NCI-H1105 treated with DMSO at 0.1 percent for 48 hours (cell line): ENCODE measurements at places on chromosomes 16 and 17.

DNA sequence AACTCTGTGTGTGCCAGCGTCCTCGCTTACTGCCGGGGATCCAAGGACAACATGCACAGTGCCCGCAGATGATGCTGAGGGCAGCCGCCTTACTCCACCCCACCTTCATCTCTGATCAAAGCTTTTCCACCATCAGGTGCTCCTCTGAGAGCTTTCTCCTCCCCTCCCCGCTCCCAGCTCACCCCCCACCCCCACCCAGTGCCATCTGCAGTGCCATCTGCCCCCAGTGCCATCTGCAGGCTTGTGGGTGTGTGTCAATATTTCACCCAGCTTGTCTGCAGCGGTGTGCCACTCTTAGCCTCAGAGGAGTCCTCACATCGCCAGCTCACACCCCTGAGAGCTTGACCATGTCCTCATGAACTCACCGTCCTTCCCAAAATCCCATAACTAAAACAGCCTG lies 98.2 kb upstream of the NOL11 start:
- no peak for DNase-seq

DNA sequence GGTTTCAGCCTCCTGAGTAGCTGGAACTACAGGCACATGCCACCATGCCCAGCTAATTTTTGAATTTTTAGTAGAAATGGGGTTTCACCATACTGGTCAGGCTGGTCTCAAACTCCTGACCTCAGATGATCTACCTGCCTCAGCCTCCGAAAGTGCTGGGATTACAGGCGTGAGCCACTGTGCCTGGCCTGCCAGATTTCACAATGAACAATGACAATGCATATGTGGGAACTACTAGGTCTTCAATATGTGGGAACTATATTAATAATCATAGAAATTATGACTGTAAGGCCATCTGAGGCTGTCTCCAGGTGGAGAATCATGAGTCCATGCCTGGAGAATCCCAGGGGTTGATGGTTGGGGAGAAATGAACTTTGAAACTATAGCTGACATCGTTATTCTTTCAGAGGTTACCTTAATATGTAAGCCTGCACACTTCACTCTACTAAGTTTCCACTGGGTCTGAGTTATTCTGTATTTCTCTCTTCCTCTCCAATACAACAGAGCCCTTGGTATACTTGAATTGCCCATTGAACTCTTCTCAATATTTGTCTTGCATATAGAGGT lies 7.2 kb upstream of the DRC7 start:
- no peak for DNase-seq

- no peak for DNase-seq
Measured at GRCh38 chr16:74700116-74700437, 585 bp downstream of the MLKL start.

GRCh38 chr17:49656247-49656646 lies 21.6 kb downstream of the SPOP start:
- DNase-seq = no peak
